SK-N-MC (cell line): ENCODE measurements at places on chromosomes 6 and 20.

DNA sequence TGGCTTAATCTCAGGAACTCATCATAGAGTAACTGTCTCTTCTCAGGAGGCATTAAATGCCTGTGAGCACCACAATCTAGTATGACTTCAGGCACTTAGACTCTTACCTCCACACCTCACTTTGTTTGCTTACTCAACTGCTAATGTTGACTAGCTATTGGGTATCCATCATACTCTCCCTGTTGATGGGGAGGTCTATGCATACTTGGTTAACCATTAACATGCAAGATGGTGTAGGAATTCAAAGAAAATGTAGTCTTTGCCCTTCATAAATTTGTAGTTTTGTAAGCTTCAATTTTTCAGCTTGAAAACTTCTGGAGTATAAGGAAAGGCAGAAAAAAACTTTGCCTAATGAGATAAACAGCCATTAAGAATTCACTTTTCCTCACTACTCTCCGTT lies 501.0 kb upstream of the MARCKS start:
- no peak for DNase-seq

DNA sequence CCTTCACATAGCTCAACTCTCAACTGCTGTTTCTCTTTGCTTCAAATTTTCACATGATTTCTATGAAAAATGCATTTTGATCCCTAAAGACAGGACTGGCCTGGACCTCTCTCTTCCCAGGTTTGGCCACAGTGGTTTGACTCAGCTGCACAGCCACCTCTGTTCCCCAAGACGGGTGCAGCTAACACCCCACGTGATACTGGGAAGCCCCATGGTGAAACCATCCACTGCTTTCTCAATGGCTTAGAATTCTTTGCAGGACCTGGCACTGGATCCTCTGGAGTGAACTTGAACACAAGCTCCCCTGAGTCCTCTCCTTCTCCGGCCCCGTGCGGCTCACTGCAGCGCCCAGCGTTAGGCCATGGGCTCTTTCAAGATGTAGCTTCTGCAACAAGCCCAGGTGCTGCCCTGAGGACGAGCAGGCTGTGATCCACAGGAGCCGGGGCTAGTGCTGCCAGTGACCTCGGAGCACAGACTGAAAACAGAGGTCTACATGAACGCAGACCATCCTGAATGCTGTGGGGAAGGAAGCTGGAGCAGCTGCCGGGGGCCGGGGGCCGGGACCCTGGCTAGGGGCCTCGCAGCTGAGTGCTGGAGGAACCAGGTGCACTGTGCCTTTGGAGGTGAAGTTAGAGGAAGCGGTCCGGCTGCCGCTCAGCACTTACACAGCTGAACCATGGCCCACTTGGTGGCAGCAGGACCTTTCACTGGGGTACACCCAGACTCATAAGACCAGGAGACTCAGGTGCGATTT lies 58.8 kb upstream of the MPC1 start:
- DNase-seq: no peak

- no peak for DNase-seq
Measured at GRCh38 chr6:163564534-163564933, 150.0 kb downstream of the QKI start.

DNA sequence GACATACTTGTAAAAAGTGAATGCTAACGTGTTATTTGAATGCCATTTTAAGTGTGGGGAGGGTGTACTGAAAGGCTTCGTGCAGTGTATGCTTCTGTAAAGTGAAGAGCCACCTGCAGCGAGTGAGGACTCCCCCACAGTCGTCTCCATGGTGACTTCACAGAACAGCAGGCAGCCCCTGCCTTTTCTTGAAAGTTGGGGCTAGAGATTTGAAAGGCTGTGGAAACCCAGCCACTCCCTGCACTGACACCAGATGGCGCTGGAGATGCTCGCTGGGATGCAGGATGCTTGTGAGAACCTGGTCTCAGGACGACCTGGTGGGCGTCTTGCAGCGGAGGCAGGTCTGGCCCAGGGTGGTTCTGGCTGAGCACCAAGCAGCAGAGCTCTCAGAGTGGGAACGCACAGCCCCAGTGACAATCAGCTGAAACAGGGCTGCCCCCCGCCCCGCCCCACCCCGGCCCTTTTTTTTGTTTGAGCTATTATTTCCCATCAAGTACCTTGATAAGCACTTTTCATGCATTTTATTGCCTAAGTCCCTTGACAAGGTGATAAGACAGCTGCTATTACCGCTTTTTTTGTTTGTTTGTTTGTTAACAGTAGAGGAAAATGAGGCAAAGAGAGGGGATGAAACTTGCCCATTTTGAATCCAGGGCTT lies 150.3 kb downstream of the SYCP2 start:
- peak; percentile 2 for DNase-seq

- no peak for DNase-seq
Measured at GRCh38 chr6:135126729-135127128, 54.4 kb upstream of the MYB start.

GRCh38 chr20:15917283-15917682 lies 656.0 kb downstream of the KIF16B start:
- no peak for DNase-seq

GRCh38 chr6:47116086-47116485 lies 74.0 kb upstream of the ADGRF1 start:
- DNase-seq: no peak

DNA sequence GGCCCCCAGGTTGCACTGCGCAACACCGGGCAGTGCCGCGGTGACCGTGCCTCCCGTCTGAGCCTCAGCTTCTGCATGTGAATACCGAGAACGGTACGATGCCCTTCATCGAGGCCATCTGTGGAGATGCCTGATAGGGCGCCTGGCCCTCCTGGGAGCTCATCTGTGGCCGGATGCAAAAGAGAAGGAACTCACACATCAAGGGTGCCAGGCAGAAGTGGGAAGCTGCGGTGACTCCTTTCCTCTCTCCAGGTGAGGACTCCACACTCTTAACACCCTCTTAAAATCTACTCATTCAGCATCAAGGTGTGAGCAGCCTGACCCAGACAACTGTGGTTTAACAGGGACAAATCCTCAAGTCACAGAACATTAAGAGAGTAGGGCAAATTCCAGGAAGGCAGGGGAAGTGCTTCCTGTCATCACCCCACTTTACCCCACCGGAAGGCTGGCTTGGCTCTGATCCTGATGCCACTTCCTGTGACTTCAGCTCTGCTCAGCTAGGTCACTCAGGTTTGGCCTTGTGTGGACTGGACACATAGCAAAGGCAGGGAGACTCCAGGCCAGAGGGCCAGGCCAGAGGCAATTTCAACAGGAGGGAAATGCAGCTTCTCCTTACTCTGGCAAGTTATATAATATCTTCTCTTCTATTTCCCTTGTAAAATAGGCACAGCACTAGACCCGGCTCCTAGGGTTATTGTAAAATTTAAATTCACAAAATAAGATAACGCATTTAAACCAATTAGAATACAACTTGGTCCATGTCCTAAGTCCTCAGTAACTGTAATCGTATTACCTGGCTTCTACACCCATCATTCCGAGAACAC lies 69.4 kb downstream of the CPNE5 start:
- no peak for DNase-seq

DNA sequence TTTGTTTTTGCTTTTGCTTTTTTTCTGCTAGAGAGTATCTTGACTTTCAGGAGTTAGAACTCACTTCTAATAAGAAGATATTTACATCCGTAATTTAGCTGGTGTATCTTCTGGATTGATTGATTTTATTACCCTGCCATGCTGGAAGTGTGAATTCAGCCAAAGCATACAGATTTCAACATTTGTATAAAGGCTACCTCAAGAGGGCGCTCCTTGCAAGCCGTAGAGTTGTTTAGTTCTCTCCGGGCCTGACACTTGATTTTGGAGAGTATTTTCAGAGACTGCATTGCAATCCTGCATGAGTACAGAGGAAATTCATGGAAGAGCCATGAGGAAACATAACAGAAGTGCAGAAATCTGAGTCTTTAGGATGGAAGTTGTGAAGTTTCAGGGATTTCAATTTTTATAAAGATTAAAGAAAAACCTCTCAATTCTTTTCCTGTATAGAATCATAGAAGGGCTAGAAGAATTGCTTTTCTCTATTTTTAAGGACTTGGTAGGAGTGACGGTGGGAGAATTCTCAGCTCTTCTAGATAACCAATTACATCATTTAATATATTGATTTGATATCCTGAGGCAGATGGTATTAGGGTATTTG lies 66.7 kb upstream of the TIAM2 start:
- DNase-seq: peak; percentile 50

DNA sequence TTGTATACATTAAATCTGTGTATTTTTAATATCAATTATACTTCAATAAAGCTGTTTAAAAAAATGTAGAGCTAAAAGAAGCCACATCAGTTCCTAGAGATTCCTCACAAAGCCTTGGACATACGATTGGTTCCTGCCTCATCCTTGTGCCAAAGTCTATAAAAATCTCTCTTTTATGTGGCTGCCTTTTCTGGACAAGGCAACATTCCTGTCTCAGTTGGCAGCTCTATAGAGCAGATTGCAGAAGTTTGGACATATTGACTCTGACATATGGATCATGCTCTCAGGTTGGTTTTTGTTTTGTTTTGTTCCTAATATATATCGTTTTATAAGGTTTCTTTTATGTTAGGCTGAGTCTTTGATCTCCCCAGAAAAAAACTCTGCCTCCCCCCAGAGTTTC lies 148.9 kb downstream of the MAFB start:
- DNase-seq: no peak

- no peak for DNase-seq
Measured at GRCh38 chr6:97703661-97704060, 420.6 kb upstream of the MMS22L start.

GRCh38 chr6:82989736-82990290 lies 75.8 kb downstream of the UBE3D start:
- DNase-seq: no peak

DNA sequence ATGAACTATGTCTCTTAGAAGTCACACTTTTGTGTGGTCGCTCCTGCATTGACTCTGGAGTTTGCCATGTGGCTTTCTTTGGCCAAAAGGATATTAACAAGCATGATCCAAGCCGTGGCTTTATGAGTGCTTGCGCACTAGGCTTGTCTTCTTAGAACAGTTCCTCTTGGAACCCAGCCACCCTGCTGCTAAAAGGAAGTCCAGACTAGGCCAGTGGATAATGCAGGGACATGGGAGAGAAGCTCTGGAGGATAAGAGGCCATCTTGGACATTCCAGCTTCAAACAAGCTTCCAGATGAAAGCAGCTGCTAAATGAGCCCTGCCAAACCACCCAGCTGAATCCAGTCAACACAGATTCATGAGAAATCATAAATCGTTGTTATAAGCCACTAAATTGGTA lies 346.4 kb downstream of the CDC5L start:
- no peak for DNase-seq

DNA sequence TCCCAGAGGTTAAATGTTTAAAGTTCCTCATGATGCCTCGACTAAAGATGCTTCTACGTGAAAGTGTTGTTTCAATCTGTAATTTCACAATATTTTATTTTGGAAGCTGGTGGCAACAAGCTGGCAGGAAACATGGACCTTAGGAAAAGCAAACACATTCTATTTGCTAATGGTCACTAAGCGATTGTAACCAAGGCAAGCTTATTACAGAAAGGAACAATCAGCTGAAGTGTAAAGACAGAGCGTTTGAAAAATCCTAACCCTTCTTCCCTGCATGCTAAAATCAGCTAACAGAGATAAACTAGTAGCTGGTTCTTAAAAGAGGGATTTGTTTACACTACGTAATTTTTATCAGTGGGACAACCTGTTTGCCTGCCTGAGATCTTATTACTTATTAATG lies 50.0 kb downstream of the IL20RA start:
- no peak for DNase-seq

DNA sequence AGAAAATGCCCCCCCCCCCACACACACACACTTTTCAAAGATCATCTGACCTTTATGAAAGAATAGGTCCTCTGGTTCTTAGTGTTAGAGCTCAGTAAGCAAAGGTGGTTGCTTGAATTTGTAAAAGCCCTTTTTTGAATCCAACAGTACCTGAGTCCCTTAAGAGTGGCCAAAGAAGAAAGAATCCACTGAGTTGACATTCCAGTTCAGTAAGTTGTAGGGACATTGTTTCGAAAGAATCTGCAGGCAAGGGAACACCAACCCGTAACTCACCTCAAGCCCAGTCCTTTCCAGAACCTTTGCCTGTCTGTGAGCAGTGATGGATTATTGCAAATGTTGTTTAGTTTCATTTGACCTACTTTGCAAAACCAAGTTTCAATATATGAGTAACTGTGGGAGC lies 64.2 kb upstream of the MAP3K4 start:
- no peak for DNase-seq

- DNase-seq: no peak
Measured at GRCh38 chr6:33962246-33963027, 158.6 kb upstream of the MLN start.

- no peak for DNase-seq
Measured at GRCh38 chr6:40815731-40816130, 223.3 kb downstream of the UNC5CL start.

DNA sequence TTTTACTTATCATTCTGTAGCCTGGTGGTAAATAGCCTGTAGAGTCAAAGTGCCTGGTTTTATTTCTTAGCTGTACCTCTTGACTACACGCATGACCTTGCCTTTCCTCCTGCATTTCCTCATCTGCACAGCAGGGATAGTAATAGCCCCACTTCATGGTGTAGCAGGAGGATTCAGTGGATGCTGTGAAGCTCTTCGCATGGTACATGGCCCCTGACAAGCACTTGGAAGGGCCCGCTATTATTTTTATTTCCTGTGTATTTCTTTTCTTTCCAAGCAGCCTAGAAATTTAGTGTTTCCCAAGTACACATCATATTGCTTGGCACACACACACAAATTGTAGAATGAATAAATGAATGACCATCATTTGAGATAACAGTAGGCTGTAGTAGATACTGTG lies 547.2 kb downstream of the CDH26 start:
- no peak for DNase-seq

GRCh38 chr20:63658749-63659187 lies 656 bp downstream of the RTEL1 start:
- DNase-seq: no peak

GRCh38 chr20:60237981-60238380 lies 279.8 kb downstream of the CDH26 start:
- no peak for DNase-seq

DNA sequence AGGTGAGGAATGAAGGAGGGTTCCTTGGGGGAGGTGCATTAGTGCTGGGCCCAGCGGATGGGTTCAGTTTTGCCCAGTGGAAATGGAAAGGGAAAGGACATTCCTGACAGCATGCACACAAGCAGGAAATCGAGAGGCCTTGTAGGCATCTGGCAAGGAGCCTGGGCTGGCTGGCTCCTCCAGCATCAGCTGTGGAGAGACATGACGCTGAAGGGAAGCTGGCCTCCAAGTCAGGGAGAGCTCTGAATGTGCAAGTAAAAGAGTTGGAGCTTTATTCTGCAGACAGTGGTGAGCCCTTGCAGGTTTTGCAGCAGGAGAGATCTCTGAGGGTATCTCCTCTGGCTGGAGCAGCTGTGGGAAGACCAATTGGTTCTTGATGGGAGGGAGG lies 154.3 kb downstream of the MRPL14 start:
- peak; percentile 59 for DNase-seq

GRCh38 chr6:52632011-52632410 lies 38.9 kb upstream of the TMEM14A start:
- no peak for DNase-seq

DNA sequence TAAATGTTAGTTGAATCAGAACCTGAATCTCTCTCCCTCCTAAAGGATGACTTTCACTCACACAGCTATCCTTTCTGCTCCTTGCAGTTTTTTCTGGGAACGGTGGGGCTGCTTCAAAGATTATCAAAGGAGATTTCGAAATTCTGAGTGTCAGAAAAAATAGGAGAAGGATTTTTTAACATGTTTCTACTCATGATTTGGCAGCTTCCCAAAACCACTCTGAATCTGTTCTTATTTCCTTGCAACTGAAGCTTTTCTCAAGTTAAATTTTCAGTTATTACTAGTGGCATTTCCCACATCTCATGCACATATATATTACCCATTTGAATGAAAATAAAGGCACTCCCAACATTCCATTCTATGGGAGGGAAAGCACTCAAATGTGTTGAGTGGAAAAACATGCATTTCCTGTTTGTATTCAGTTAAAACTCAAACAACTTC lies 123.6 kb downstream of the LCA5 start:
- DNase-seq: peak; percentile 75
